Left colon (tissue), 2 donors: ENCODE measurements at places on chromosomes 5 and 9.
A peak's percentile ranks its signal among the peaks of the same experiment; 100 is the strongest.

DNA sequence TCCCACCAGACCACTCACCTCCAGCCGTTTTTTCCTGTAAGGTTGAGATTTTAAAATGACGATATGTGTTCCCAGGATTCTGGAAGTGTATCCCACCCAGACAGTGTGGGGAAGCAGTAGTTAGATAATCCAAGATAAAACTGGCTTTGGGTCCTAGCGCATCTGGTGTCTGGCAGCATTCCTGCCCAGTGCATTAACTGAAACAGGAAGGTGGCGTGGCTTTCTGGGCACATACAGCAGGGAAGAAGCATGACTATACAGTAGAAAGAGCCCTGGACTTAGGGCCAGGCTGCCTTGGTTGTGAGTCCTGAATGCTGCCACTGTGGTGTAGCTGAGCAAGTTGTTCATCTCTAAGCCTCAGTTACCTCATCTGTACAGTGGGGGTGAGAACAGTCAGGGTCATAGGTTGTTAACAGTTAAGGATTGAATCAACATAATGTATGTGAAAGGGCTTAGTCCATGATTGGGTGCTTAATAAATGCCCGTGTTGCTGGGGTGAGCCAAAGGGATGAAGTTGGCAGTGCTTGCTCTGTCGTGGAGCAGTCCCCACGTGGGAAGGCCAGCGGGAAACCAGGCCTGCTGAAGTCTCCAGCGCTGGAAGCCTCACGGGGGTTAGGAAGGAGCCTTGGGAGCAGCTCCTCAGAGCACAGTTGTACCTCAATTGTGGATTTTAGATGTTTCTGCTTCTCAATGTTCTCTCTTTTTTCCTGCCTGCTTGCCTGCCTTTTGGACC lies 18.0 kb downstream of the CLTA start:
- no peak for DNase-seq

- no peak for DNase-seq
Observed at GRCh38 chr5:132049559-132049958, 10.9 kb upstream of the IL3 start.

GRCh38 chr9:1100945-1101344 lies 50.8 kb downstream of the DMRT2 start:
- peak; percentile 36 for DNase-seq

- no peak for DNase-seq
Observed at GRCh38 chr9:33447799-33448553, 583 bp upstream of the AQP3 start.

- no peak for DNase-seq
Observed at GRCh38 chr9:89448381-89448780, 49.5 kb downstream of the SEMA4D start.

GRCh38 chr9:20379804-20380225 lies 242.5 kb downstream of the MLLT3 start:
- no peak for DNase-seq

DNA sequence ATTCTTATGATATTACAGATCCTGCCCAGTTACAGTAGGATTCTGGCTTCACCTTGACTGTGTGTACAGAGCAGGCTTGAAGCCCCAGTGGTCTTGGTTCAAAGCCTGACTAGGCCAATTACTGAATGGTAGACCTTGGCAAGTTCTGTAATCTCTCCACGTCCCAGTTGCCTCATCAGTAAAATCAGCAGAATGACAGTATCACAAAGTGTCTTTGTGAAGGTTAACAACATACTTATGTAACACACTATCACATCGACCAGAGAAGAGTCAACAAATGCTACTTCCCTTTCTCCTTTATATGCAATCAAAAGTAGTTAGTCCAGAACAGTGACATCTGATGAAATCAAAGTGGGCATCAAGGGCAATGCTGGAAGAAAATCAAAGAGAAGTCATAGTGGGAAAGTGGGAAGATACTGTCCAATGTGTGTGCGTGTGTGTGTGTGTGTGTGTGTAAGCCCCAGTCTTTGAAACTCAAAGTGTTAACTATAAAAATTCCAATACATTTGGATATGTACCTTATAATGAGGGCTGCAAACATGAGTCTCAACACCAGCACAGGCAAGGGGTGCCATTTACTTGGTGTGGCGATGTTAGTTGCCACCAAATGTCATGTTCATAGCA lies 93.5 kb upstream of the EGFLAM start:
- DNase-seq: no peak

GRCh38 chr9:18143073-18143745 lies 330.7 kb upstream of the ADAMTSL1 start:
- no peak for DNase-seq

DNA sequence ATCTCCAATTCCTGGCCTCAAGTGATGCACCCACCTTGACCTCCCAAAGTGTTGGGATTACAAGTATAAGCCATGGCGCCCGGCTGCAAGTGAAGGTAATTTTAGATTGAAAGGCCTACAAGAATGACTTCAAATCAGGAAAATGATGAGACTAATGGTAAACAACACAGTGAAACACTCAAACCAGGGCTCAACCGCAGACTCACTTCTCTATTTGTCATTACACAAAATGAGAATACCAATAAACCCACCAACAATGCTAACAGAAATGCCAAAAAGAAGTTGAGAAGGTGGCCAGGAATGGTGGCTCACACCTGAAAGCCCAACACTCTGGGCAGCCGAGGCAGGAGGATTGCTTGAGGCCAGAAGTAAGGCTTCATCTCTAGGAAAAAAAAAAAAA lies 92.1 kb downstream of the UBAP2 start:
- no peak for DNase-seq

DNA sequence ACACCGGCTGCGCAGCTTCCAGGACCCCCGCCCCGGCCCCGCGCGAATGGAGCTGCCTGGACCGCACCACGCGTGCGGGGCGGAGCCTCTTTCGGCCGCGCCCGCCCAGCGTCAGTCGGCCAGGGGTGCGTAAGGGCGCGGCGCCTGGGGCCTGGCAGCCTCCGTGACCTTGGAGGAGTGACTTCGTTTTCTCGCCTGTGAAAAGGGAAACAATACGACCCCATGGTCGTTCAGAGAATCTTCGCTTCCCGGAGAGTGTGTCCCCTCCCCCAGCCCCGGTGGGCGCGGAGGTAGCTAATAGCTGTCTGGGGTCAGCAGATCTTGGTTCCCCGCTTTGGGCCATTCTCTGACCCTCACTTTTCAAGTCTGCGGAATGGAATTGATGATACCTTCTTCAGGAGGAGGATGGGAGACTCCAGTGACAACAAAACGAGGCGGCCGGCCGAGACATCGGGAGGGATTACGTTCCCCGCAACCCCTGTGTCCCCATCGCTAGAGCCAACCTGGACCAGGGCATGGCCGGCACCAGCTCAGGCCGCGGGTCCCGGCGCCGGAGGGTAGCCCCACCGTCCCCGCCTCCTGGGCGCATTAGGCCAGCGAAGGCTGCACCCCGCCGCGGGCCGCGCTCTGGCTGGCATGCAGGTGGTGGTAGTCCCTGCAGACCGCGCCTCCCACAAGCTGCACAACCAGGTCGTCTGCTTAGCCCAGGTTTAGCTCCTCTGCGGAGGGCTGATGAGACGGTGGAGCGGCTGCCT lies 5.5 kb upstream of the CDHR2 start:
- DNase-seq: peak; percentile 91

DNA sequence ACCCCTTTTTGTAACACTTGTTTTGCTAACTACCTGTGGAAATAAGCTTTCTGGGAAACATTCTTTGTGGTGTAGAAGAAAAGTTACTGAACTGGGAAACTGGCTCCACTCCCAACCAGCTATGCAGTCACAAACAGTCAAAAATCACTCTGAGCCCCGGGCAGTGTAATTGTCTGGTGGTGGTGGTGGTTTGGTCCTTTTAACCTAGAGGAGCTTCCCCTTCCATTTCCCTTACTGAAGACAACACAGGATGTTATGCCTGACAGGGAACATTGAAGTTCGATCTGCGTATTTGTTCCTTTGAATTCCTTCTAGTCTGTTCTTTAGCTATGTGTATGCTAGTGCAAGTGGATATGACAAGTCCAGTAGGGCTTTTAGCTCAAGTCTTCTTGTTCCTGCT lies 56.8 kb upstream of the TBCA start:
- no peak for DNase-seq

DNA sequence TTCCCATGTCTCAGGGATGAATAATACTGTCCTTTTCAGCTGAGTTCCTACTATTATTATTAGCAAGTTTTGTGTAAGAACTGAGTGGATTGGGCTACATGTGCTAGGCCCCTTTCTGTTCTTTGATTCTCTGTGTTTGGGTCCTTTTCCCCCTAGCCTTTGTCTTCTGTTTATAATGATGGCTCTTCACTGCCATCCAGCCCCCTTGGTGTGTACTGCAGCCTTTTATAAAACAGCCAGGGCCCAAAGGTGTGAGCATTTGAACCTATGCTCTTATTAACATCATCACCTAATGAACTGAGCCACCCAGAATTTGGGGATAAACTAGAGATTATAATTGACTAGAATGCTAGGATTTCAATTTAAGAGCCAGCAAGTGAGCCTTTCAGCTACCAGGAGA lies 52.6 kb downstream of the PLAC8L1 start:
- DNase-seq: no peak

GRCh38 chr5:74412066-74412465 lies 228.5 kb downstream of the ENC1 start:
- no peak for DNase-seq

- DNase-seq: no peak
Observed at GRCh38 chr5:119347574-119347973, 8.2 kb upstream of the TNFAIP8 start.

DNA sequence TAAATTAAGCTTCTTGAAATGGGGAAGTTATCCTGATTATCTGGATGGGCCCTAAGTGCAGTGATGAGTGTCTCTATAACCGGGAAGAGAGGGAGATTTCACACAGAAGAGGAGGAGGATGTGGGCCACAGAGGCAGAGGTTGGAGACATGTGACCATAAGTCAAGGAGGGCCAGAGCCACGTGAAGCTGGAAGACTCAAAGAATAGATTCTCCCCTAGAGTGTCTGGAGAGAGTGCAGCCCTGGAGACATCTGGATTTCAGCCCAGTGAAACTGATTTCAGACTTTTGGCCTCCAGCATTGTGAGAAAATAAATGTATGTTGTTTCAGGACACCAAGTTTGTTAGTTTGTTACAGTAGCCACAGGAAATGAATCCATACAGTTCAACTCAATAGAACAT lies 442.9 kb downstream of the NTRK2 start:
- no peak for DNase-seq
